Stimulated activated CD8-positive, alpha-beta memory T cell treated with anti-CD3 and anti-CD28 coated beads, Interleukin-4, amount 100 ng/mL, for 24 hours (primary cell): ENCODE measurements at places on chromosomes 11 and 22.

DNA sequence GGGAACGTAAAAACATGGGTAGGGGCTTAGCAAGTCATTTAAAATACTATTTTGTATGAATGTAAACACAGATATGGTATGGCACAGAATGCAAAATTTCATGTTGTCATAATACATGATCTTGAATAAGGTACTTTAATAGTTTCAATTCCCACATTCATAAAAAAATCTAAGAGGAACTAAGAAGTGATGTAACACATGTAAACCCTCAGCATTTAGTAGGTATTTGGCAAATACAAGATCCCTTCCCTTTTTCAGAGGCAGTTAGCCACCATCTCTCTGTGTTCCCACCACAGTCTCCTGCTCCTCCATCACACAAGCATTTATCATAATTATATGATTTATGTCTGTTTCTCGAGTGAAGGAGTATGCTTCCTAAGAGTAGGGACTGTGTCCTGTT is 251.8 kb downstream of the TENM4 start:
- no peak for DNase-seq

GRCh38 chr11:33747979-33748378 is 11.8 kb upstream of the CD59 start:
- DNase-seq = no peak

GRCh38 chr22:40276996-40277823 is 69.1 kb upstream of the ADSL start:
- DNase-seq = no peak

DNA sequence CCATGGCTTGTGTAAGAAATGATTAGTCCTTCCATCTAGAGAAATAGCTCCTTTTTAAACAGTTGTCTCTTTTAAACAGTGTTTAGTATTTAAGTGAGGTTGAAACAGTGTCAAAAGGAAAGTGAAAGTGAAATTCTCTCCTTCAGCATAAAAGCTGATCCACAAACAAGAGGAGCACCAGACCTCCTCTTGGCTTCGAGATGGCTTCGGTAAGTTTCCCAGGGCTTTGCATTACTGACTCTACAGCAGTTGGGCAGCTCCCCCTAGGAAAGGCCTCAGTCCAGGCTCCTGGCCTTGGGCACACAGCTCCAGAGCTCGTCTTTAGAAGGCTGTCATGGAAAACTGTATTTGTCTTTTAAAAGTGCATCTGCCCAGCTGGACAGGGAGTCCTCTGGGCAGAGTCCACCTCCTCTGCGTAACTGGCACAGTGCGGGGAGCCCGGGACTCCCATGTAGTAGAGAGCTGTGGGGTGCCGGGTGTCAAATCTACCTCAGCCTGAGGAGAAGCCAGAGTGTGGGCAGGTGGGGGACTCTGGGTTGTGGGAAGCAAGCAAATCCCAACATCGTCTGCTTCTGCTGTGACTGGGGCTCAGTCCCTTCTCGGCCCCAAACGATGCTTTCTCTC is at the start of gene PLAAT4:
Gene PLAAT4 (plus strand): TSS at position 140 of the 624 bp plus-strand sequence. CDS start 61 bp downstream, at position 201.
- DNase-seq = no peak

- DNase-seq = no peak
These were observed 1045.8 kb downstream of the BRD1 start for GRCh38 chr22:48781868-48782267.

GRCh38 chr11:119093942-119094815 is 7.5 kb downstream of the DPAGT1 start:
- DNase-seq = no peak

GRCh38 chr11:105070306-105070705 is 25.2 kb upstream of the CARD16 start:
- no peak for DNase-seq

DNA sequence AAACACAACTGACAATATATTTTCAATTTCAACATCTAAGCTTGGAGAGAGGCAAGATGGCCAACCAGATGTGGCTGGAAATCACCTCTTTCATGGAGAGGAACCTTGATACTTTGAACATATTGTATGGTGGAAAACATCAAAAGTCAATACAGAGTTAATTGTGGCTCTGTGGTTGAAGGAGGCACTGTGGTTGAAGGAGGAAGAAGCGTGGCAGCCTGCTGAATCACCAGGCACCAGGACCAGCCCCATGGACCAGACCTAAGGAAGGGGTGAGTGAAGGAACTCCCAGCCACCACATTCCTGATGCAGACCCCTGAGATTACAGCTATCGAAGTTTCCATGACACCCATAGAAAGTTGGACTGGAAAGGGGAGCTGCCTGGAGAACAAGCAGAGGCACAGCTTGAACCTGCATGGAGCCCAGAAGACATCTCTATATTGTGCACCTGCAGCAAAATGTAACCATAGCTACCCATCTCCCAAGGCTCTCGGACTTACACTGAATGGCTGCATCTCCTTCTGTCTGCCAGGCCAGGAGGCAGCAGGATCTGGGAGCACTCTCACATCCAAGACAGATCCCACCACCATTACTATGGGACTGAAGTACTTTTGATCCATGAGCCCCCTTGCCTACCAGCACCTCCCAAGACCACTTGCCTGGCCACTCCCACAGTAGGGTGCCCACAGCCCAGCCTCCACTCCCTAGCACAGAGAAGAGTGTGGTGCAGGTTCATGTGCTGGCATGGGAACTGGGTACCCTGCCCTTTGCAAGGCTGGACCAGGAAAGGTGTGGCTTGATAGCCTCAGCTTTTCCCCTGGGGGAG is 79.8 kb upstream of the SC5D start:
- DNase-seq = no peak

- DNase-seq = no peak
These were observed 602.2 kb downstream of the BUD13 start for GRCh38 chr11:116170526-116171120.

- no peak for DNase-seq
These were observed 26.1 kb downstream of the APIP start for GRCh38 chr11:34890089-34890488.

DNA sequence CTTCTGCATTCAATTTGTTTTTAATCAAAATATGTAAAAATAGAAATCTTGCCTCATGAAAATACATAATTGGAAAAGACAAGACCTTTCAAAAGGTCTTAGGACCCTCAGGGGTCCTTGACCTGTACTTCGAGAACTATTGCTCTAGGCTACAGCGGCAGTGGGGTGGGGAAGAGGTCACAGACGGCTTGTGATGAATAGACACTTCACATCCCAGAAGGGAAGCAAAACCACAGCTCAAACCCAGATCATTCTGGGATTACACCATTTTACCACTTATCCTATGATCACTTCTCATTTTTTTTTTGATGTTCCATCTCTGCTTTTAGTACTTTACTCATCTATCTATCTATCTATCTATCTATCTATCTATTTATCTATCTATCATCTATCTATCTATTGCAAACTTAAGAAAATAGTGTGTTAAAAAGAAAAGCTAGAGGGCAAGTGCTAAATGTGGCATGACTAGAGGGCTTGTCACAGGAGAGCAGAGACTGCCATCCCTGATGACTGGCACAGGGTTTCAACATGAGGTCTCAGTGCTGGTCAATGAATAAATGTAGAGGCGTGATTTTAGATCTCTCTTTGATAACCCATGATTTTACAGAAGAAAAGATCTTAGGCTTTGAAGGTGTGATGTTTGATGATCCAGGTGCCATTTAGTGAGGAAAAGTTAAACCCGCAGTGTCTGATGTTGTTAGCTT is 37.1 kb downstream of the RNF141 start:
- no peak for DNase-seq

GRCh38 chr22:32255726-32256125 is 579 bp upstream of the SLC5A4 start:
- DNase-seq = no peak

GRCh38 chr11:92880381-92880780 is 89.1 kb upstream of the MTNR1B start:
- DNase-seq = no peak

DNA sequence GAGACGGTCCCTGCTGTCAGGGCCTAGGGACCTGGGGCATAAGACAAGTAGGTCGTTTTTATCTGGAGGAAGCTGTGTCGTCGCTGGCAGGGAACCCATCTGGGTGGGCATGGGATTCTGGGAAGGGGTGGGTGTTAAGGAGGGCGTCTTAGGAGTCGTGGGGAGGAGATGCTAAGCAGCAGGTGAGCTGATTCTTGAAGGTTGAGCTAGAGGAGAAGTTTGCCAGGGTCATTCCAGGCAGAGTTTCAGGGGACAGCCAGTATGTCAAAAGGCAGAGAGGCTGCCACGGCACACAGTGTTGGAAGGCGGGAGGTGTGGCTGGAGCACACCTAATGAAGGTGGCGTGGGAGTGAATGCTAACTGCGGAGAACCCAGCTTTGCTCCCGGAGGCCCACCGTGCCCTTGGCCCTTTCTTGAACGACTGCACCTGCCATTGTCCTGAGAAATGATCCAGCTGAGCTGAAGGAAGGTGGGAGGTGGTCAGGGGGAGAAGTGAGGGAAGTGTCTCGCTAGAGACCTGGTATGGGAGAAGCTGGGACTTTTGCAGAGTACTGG is 1.3 kb downstream of the FAM118A start:
- DNase-seq = no peak

DNA sequence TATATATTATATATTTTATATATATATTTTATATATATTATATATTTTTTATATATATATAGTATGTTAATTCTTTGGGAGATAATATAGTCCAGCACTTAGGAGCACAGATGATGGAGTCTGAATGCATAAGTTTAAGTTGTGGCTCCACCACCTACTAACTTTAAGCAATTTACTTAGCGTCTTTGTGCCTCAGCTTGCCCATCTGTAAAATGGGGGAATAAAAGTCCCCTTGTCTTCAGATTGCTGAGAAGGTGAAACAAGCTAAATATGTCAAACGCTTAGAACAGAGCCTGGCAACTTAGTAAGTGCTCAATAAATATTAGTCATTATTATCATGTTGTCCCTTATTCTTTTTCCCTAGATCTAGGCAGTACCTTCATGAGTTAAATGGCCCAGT is 27.5 kb downstream of the DSCAML1 start:
- DNase-seq = no peak

GRCh38 chr22:29710922-29711593 is 8.7 kb upstream of the CABP7 start:
- DNase-seq = no peak

DNA sequence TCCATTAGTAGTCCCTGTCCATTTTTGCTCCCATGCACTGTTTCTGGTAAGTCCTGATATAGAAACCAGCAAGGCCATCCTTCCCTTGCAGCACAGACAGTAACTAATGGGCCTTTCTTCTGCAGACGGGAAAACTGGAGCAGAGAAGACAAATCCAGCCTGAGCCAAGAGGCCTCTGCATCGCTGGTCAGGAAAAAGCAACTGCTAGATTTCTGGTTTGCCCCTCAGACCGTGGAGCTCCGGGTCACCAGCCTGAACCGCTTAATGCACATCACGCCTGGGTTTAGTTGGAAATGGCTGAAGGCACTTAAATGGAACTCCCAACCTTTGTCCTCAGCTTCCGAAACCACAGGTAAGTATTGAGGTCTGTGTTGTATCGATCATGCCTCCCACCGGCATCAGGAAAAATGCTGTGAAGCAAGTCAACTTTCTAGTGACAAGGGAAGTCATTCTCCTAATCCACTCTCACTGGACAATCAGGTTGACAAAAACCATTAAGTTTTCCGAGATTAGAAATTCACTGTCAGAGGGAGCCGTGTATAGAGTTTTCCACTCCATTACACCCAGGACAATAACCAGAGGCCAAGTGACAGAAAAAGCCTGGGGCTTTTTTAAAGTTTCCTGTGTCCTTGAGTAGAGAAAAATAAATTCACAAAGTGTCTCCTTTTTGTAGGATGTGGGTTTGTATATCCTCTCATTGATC is 14.8 kb upstream of the LMO2 start:
- no peak for DNase-seq

DNA sequence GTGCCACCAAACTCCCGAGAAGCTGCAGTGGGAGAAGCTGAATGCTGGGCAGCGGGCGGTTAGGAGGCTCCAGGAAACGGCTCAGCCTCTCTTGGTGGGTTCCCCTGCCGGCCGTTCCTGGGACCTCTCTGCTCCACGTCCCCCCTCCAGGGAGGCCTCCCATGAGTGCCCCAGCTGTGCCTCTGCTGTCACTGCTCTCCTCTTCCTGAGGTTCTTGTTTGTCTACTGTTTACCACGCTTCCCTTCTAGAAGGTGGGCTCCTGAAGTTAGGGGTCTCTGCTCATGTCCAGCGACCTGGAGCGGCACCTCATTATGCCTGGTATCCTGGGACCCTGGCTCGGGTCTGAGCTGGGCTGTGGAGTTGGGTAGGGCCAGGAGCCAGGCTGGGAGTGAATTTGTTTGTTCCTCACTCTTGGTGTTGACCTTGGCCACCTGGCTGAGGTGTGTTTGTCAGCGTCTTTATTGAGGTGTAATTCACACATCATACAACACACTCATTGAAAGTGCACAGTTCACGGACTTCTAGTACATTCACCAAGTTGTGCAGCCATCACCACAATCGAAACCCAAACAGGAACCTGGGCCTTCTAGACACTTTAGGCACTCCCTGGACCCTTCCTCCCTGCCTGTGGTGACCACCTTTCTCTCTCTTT is 37.8 kb upstream of the GRAMD4 start:
- DNase-seq = no peak

GRCh38 chr11:106091480-106092123 is 14.1 kb downstream of the AASDHPPT start:
- no peak for DNase-seq

GRCh38 chr11:124384399-124384798 is at the start of gene OR8B2:
Gene OR8B2, minus strand, starts transcription at chr11:124384499. Its CDS starts 1,156 bp downstream, at chr11:124383343.
- no peak for DNase-seq

DNA sequence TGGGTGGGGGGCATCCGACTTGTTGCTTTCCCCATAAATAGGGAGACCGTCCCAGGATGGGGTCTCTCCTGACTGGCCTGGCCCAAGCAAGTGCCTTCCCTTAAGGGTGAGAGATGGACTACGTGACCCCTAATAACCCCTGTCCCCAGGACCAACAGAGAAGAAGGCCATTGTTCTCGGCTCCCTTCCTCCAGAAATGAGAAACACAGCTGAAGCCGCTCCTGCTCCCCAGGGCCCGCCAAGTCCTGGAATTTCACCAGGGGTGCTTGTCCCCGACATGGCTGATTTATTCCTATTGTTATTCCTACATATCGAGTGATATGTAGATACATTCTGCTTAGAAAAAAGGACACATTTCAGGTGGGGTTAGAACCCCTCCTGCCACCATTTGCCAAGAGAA is 100.8 kb downstream of the TP53I11 start:
- DNase-seq = no peak

- DNase-seq = no peak
These were observed 217.0 kb downstream of the NAV2 start for GRCh38 chr11:19929655-19930054.

- DNase-seq = no peak
These were observed 7.9 kb downstream of the NCAM1 start for GRCh38 chr11:112968941-112969713.
